Nephron progenitor cell (in vitro differentiated cells): ENCODE measurements at places on chromosomes 2 and 18.

DNA sequence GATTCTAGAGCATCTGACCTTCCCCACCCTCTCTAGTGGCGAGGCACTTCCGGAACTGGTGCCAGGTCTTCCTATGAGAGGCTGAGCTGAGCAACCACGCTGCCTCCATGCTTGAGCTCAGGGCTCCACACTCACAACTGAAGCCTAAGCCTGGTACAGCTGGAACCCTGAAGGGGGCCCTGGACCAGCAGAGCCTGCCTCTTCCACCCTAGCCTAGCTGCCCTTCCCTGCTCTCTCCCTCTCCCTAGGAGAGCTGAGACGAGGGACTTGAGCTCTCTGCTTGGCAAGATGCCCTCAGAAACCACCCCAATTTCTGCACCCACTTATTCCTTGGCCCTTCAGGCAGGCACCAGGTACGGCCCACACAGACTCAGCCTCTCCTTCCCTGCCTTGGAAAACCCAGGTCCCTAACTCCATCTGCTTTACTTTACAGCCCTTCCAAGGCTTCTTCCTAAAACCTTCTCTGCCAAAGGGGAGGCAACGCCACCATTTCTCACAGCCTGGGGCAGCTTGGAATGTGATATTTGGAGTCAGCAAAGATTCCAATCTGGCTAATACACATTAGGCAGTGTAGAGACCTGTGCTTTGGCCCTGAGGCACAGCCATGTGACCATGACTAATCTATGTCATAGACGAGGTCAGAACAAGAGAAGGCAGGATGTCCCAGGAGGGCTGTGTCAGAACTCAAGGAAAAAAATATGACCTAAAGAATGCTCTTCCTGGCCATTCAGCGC lies 18.8 kb downstream of the COX7A2L start:
- peak; percentile 56 for DNase-seq

- no peak for DNase-seq
Observed at GRCh38 chr2:207876842-207877535, 107.3 kb upstream of the FZD5 start.

- no peak for DNase-seq
Observed at GRCh38 chr2:127140538-127140937, 33.6 kb upstream of the BIN1 start.

DNA sequence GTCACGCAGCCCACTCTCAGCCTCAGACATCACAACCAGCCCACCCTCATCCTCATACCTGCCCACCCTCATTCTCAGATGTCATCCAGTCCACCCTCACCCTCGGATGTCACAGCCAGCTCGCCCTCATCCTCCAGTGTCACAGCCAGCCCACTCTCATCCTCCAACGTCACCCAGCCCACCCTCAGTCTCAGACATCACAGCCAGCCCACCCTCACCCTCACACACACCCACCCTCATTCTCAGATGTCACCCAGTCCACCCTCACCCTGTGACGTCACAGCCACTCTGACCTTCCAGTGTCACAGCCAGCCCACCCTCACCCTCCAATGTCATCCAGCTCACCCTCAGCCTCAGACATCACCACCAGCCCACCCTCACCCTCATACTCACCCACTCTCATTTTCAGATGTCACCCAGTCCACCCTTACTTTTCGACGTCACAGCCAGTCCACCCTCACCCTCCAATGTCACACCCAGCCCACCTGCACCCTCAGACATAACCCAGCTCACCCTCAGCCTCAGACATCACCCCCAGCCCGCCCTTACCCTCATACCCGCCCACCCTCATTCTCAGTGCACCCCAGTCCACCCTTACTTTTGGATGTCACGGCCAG lies 100.3 kb downstream of the LOXHD1 start:
- DNase-seq = no peak

DNA sequence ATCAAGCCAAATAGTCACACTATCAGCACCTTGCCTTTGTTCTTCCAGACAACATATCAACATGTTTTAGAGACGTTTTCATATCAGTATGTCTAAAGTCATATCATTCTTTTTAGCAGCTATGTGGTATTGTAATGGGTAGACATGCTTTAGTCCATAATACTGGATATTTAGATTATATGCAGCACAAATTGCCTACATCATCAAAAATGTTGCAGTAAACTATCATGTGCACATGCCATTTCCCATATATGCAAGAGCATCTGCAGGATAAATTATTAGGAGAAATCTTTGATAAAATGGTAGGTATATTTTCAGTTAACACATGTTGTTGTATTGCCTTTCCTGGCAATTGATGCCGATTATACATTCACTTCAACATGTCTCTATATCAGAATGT lies 636.5 kb downstream of the XIRP2 start:
- no peak for DNase-seq

DNA sequence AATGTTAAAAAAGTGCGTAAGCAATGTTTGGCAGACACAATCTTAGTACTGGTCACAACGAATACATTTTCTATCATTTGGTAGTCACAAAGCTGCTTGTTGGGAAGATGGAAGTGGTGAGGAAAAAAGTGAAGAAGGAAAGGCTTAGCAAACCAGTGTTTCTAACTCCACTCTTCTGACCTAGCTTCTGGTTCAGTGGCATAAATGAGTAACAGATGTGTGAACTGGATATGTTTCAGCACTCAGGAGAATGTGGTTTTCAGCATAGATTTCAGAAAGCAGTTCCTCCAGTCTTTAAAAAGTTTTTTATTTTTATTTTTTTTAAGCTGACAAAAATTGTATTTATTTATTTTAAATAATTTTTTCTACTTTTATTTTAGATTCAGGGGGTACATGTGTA lies 357.1 kb downstream of the CPS1 start:
- no peak for DNase-seq

DNA sequence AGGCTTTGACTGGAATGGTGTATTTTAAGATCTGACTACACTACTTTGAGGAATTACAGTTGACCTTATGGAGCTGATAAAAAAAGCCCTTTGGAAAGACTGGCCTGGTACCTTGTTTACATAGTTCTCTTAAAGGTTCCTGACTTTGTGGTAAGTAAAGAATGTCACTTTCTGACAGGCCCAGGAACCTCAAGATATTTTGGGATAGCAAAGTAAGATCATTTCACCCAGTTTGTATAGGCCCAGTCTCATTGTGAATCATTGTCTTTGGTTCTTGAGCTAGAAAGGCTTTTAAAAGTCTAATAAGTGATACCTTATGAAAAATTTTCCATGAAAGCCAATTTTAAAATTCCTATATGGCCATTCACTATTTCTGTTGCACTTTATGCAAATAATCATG lies 316.3 kb upstream of the LRRTM4 start:
- no peak for DNase-seq

DNA sequence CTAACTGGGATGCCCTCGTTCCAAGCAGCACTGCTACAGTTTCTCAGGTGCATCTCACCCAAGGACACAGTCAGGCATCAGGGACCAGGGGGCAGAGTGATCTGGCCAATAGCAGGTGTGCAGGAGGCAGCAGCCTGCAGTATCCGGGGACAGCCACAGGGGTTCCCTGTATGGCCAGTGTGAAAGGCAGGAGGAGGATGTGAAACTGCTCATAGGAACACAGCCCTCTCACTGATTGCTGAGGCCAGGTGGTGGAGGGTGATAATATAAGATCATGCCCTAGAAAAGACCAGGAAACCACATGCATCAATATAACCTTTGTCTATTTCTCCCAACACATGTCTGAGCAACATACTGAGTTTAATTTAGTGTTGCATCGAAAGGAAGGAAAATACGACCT lies 112.7 kb upstream of the TACR1 start:
- no peak for DNase-seq

DNA sequence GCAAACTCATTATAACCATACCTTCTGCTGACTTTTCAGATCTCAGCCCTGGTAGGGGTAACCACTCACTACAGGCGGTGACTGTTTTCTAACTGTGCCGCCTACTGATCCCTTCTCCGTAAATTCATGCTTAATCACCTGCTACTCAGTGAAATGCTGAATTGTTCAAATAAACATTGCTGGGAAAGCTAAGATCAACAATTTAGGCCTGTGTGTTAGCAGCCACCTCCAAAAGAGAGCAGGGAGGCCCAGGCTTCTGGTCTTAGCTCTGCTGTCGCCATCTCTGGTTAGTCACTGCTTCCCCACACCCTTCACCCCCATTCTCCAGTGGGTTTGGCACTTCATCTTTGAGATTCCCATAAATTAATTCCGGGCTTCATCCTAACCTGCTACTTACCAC lies 21.8 kb upstream of the NT5C1B start:
- no peak for DNase-seq

- DNase-seq = no peak
Observed at GRCh38 chr2:113283704-113284284, 5.1 kb upstream of the PAX8 start.

GRCh38 chr2:42087857-42088195 lies 40.0 kb downstream of the PKDCC start:
- no peak for DNase-seq

GRCh38 chr2:18518116-18519111 lies 42.0 kb downstream of the RDH14 start:
- no peak for DNase-seq

GRCh38 chr2:102029405-102029804 lies 37.6 kb downstream of the IL1R2 start:
- no peak for DNase-seq

GRCh38 chr2:187617905-187618304 lies 63.7 kb upstream of the TFPI start:
- no peak for DNase-seq

GRCh38 chr2:15869396-15869795 lies 71.0 kb upstream of the MYCN start:
- no peak for DNase-seq

- no peak for DNase-seq
Observed at GRCh38 chr18:44321868-44322590, 358.7 kb upstream of the SETBP1 start.

DNA sequence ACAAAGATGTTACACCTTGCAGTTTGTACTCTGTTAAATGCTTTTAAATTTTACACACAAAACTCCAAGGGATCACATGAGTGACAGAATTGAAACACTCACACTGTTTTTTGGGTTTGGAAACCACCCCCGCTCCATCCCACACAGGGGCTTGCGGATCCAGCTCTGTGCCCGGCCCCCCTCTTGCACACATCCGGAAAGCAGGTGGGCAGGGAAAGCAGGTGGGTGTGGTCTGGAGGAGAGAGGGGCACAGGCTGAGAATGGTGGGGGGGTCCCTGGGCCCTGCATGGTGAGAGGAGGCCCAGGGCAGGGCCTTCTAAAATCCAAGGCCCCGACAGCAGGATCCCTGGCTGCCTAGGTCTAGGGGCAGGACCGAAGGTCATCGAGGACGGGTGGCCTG lies 88.5 kb upstream of the HPCAL1 start:
- no peak for DNase-seq

GRCh38 chr2:168002021-168002553 lies 245.3 kb downstream of the STK39 start:
- DNase-seq = no peak

GRCh38 chr2:42328148-42328833 lies 32.7 kb downstream of the COX7A2L start:
- no peak for DNase-seq

- no peak for DNase-seq
Observed at GRCh38 chr18:50977037-50977760, 9.4 kb downstream of the ELAC1 start.

DNA sequence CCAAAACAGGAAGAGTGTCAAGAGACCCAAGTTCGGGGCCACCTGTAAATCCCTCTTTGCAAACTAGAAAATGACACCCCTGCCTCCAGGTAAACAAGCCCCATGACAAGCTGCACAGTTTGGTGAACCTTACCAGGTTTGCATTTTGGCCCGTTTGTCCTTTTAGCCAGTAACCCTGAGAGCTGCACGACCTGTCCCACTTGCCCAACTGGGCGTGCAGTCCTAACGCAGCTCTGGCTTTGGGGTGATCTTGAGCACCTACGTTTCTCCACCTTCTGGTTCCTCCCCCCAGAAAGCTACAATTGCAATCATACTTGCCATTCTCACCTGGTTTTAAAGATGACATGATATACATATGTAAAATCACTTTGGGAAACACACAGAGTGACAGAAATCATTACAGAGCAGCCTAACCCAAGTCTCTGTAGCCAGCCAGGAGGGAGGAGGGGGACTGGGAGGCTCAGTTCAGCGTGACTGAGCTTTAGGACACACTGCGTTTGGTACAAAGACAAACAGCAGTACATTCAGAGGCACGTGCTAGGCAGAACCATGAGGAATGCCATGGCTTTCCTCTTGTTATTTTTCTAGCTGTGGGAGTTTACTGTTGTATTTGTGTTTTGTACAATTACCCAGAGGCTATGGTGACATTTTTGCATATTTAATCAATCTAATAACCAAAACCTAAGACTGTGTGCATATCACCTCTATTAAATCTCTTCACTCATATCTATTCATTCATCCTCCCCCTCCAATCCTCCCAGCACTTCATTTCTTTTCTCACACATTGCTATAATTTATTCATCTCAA lies 304.0 kb downstream of the IRS1 start:
- DNase-seq = peak; percentile 30

GRCh38 chr2:9235147-9236044 lies 28.8 kb downstream of the ASAP2 start:
- peak; percentile 22 for DNase-seq

DNA sequence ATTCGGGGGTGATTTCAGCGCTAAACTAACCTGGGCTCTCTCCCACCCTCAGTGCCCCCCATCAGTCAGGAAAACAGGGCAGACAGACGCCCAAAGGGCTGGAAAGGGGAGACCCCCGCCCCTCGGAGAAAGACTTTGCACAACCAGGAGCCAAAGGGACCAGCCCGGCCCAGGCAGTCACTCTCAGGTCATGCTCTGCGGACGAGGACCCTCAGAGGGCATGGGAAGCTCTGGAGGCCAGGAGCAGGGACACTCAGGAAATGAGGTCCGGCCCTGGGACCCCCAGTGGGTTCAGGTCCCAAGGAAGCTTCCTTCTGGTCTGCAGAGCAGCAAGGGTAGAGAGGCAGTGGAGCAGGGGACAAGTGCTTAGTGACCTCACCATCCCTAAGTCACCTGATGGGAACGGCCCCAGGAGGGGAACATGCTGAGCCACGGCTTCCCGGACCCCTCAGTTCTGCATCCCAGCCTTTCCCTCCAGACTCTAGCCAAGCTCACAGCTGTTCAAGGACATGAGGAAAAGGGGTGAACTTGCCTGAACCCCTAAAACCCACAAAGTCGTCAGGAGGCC lies 88.0 kb upstream of the GPC1 start:
- DNase-seq = no peak

GRCh38 chr18:80201739-80202138 lies 45.6 kb downstream of the PARD6G start:
- no peak for DNase-seq

DNA sequence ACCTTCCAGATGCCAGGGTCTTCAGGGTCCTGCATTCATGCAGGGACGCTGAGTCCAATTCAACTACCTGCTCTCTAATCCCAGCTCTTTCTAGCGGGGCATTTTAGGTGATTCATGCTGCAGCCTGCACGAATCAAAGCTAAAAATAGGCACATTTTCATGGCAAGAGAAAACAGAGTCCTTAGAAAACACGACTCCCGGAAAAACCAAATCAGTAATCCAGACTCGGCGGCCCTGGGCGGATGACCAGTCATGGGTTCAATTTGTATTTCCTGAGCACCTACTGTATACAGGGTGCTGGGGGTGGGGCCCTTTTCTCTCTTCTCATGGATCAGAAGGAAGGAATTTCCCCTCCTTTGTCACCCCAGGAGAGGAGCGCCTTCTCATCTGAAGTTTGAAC lies 64.4 kb downstream of the LONRF2 start:
- DNase-seq = no peak
